ENCODE measurements at places on chromosomes 3 and 15.

DNA sequence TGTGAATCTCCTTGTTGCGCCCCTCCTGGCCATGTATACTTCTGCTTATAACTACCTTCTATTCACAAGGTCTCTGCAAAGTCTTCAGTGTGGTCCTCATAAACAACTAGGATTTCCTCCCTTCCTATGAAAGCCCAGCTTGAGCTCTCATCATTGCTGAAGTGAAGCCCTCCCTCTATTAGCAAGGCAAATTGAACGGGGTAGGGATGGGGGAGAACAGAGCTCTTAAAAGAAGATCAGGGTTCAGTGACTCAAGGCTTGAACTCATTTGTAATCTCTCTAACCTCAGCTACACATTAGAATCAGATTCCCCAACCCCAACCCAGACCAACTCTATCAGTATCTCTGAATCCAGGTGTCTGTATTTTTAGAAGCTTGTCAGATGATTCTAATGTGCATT lies 88.3 kb upstream of the ST8SIA2 start:
- no peak for DNase-seq

DNA sequence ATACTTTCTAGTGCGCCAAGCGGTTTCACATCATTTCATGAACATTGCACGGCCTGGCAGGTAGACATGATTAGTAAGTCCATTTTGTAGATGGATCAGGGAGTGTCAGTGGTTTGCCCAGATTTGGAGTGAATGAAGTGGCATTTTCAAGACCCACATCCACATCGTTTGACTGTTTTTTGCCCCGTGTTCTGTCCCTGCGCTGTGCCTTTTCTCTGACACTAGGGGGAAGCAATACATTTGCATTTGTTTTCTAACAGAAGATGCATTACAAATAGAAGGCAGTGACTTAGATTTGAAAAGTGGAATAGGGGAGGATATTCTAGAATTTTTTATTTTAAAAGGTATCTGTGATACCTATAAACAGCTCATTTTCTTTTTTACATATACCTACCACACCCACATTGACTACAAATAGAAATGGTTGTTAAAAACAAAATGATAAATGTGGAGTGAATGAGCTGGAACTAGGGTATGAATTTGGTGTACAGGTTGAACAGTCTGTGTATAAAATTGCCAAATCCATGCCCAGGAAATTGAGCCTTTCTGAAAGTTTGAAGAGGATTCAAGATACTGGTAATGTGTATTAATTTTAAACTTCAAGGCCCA lies 98.0 kb downstream of the USP13 start:
- no peak for DNase-seq

- DNase-seq: no peak
Observed at GRCh38 chr3:144045766-144046165, 74.1 kb downstream of the DIPK2A start.

GRCh38 chr15:74136814-74137536 lies 6.6 kb downstream of the ISLR2 start:
- no peak for DNase-seq

- DNase-seq: no peak
Observed at GRCh38 chr3:123780656-123781055, 103.5 kb downstream of the MYLK start.

- no peak for DNase-seq
Observed at GRCh38 chr3:180630371-180630770, 28.4 kb downstream of the TTC14 start.

DNA sequence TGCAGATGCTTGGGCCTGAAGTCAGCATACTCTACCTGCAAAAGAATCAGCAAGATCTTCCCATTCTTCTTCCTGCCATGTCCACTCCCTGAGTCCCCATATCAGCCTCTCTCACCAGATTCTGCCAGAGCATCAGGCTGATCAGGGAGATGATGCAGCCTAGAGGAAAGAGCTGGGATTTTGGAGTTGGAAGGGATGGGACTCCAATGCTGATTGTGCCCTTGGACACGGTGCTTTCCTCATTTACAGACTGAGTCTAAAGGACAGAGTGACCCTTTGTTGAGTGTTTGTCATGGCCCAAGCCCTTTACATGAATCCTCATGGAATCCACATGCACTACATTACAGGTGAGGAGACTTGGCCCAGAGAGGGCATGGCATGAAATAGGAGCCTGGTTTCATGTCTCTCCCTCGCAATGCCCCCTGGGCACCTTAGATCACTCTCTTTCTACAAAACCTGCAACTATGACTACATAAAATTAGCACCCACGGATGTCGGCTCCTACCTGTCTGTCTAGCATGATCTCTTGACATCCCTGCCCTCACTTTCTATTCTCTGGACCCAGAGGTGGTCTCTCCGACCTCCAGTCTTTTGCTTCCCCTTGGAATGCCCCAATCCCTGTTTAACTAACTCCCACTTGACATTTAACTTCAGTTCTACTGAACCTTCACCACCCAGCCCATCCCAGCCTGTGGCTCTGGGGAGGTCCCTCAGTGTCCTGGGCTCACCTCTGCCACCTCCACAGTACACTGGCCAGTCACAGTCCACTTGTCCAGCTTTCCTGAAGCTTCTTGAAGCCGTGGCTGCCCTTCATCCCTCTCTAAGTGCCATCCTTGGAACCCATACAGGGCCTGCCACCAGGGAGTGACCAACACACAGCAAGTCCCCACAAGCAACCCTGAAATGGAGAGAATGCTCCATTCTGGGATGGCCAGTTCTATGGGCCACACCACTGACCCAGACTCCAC lies 173.5 kb downstream of the ABHD5 start:
- DNase-seq: no peak

DNA sequence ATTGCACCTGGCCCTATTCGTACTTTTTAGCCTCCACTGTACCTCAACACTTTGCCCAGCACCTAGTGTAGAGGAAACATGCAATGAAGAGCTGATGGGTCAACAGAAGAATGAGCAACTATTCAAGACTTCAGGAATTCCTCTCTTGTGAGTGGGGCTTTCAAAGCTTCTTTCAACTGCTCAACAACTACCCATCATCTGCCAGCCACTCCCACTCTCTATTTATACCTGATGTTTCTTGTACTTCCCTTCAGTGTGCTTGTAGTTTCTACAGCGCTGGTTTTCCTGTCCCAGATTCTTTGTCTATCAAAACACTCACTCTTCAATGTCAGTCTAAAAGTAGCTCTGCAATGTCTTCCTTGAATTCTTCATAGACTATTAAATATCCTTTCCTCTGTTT lies 168.3 kb upstream of the LPP start:
- DNase-seq: no peak

- DNase-seq: no peak
Observed at GRCh38 chr3:31670136-31670535, 137.4 kb downstream of the STT3B start.

DNA sequence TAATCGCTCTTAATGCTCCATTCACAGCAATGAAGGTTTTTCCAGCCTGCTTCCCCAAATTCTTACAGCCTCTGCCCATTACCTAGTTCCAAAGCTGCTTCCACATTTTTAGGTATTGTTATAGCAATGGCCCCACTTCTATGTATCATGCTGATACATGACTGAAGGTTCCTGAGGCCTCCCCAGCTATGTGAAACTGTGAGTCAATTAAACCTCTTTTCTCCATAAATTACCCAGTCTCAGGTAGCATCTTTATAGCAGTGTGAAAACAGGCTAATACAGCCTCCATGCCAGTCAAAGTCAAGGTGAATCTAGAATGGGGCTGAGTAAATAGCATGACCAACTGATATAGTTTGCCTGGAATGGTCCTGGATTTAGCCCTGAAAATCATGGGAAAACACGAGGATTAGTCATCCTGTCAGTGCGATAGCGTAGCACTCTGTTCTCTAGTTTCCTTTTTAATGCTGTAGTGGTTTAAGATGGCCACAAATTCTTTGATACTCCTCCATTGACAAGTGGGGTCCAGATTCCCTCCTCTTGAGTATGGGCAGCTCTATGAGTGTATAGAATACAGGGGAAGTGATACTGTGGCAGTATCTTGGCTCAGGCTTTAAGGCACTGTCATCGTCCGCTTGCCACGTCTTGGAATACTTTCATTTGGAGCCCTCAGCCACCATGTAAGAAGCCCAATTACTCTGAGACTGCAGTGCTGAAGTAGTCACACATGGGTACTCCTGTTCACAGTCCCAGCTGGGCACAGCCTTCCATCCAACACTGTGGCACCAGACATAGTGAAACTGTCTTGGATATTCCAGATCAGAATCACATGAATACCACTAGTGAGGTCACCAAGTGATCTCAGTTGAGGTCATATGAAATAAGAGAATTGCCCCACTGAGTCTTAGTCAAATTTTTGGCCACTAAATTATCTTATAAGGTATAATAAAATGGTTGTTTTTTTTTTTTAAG lies 94.0 kb upstream of the PLCL2 start:
- no peak for DNase-seq

DNA sequence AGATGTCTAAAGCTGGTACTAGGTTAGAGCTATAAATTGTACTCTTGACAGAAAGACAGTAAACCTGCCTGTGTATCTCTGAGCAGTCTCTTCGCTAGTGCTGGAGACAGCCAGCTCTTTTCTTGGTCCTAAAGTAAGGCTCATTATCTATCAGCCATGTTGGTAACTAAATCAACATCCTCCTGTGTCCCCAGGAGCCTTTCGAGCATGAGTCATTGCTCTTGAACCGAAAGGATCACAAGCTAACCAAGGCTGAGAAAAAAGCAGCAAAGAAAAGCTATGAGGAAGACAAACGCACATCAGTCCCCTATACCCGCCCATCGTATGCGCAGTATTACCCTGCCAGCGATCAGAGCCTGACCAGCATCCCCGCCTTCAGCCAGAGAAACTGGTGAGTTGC lies 25.0 kb upstream of the TEX264 start:
- DNase-seq: no peak

DNA sequence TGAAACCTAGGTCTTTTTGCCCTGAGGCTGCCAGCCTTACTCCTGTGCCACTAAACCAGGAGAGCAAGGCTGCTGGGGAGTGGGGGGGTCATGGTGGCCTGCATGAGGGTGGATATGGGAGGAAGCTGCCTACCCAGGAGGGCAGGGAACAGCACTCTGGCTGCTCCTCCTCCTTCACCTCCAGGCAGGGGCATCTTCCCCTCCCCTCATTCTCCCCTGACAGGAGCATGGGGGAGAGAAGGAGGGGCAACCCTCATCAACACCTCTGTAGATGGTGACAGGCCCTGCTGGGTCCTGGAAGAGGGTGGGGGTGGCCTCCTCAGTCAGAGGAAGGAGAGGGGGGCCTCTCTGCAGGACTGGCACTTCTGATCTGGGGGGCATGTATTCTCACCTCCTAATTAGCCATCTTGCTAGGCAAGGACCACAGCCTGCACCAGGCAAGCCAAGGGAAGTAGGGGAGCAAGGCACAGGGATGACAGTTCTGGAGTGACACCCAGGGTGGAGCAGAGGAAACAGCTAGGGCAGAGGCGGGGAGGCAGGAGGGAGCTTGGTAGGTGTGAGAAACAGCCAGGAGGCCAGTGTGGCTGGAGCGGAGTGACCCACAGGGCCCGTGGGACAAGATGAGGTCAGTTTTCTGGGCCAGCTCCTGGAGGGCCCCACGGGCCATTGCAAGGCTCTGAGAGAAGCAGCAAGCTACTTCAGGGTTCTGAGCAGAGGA lies 4.9 kb downstream of the CCDC33 start:
- no peak for DNase-seq

DNA sequence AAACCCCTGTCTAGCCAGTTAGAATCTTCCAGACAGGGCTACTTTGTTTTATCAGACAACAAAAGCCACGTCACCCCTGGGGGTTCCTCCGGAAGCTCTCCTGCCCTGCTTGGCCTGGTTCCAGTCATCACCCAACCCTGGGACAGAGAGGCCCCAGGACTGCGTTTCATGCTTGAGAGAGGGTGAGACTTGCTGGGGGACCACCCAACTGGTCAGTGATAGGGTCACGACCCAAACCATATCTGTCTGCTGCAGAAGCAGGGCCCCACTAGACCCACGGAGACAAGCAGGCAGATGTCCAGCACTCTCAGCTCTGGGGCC lies 1.2 kb downstream of the NT5DC2 start:
- no peak for DNase-seq

GRCh38 chr15:27692438-27692837 lies 406.7 kb downstream of the OCA2 start:
- DNase-seq: no peak

DNA sequence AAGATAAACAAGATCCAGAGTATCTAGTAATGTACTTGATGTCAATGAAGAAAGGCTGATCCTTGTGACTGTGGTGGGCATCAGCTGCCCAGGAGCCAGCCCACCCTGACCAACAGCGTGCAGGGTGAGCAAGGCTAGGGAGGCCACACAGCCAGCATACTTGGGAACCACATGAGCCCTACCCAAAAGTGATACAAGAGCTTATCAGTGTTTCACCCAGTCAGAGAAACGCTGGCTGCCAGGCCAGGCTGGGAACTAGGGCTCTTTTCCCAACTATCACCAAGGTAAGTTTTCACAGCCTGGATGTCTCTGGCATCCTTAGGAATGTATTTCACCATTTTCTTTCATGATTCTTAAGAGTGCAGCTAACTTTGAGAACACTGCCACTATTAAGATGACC lies 24.9 kb downstream of the CHAC1 start:
- no peak for DNase-seq

DNA sequence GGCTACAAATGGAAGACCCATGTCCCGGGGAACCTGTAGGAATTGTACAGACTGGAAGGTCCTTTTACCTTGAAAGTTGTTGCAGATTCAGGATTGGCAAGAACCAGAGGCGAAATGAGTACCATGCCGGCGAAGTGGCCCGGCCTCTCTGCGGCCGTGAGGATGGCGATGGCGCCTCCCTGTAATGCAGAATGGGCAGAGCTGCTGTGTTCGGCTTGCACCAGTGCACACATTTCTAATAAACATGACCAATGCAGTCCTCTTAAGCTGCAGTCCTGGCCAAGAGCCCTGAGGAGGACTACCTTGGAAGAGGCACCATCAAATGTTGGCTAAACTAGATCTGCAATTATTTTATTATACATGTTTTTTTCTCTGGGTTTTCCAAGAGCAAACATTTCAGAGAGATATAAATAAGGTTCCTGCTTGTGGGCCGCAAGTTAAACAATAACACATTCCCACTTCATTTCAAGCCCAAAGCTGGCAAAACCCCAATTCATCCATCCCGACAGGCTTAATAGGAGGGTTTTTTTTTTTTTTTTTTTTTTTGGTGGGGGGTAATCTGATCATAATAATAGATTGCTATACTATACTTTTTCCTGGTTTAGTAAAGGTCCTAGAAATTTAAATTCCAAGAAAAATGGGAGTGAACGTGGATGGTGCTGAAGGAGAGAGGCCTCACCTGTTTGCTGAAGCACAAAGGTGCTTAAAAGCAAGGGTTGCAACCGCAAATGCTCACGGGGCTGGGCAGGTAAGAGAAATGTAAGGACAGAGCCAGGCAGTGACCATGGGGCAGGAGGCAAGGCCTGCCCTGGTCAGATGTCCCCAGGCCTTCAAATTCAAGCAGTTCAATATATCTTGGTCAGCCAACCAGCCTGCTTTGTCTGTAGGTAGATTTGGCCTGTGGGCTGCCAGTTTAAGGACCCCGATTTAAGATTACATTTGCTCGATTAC lies 48.5 kb downstream of the ABTB1 start:
- no peak for DNase-seq

DNA sequence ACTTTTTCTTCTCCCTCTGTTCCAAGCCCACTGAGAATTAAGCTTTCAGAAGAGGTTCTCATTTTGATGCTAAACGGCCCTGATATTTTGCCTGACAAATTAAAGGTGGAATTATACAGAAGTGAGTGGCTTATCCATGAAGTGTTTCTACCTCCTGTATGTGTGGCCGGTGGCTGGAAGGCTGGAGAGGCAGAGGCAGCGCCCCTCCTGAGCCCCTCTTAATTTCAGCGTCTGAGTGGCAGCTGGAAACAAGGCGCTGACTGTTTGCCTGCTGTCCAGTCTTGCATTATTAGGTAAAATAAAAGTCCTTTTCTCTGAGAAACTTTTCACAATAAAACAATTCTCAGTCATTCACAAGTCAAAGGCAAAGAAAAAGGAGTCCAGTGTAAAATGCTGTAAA lies 685.7 kb downstream of the MCTP2 start:
- no peak for DNase-seq

Measured in activated CD8-positive, alpha-beta memory T cell treated with anti-CD3 and anti-CD28 coated beads for 48 hours (primary cell).